Stimulated activated CD4-positive, alpha-beta T cell treated with anti-CD3 and anti-CD28 coated beads, TNF-alpha, amount 100 ng/mL, for 1 hour (primary cell): ENCODE measurements at places on chromosomes 1 and 21.

GRCh38 chr1:21758614-21759013 is 24.3 kb downstream of the USP48 start:
- no peak for DNase-seq

GRCh38 chr1:29444782-29445729 is 208.7 kb downstream of the PTPRU start:
- no peak for DNase-seq

GRCh38 chr1:70891051-70891843 is 156.4 kb downstream of the PTGER3 start:
- DNase-seq: no peak

- no peak for DNase-seq
These were observed 41.0 kb upstream of the SCAF4 start for GRCh38 chr21:31772674-31773555.

DNA sequence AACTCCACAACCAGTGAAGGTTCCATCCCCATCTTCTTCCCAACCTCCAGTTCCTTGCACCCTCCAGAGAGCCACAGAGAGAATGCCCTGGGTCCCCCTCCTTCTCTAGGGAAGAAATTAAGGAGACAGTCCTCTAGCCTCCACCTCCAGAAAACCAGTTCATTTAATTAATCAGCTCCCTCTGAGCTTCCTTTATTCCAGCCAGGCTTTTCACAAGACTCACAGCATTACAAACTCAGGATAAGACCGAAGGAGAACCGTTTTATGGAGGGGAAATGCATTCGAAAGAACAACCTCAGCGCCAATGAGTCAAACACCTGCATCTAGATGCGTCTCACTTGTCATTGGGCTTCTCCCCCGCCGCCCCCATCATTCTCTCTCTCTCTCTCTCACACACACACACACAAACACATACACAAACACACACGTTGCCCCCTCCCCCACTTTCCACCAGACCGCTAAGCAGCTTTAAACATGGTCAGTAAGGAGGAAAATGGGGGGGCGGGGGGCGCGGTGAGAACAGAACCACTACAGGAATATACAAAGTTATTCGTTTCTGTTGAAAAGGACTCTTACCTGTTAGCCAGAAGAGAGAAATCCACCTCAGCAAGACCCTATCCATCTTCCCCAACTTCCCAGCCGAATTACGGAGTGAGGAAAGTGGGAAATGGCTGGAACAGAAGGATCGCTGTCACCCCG is 544 bp downstream of the ILDR2 start:
- DNase-seq: no peak

GRCh38 chr1:181603735-181604410 is 120.6 kb downstream of the CACNA1E start:
- DNase-seq: no peak

DNA sequence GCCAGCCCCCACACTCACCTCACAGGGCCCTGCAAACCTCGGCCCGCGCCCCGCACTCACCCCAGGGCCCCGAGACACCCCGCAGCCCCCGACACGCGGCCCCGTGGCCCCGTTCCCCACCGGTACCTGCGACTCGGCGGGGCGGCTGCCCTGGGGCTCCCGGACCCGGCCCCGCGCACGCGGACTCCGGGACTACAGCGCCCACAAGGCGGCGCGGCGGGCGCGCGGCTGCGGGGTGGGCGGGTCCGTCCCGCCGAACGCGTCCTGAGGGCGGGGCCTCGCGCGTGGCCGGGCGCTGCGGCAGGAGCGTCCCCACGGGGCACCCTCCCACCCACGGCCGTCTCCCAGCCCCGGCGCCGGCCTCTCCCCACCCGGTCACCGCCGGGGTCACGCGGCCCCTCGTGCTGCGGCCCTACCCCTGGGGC is at the start of gene SLC19A1:
TSS of gene SLC19A1 (minus strand) at position 199 of the 425 bp plus-strand sequence. CDS start 4,481 bp downstream, outside the sequence.
- DNase-seq: no peak
